H54 (cell line): ENCODE measurements at places on chromosomes 5 and 9.

DNA sequence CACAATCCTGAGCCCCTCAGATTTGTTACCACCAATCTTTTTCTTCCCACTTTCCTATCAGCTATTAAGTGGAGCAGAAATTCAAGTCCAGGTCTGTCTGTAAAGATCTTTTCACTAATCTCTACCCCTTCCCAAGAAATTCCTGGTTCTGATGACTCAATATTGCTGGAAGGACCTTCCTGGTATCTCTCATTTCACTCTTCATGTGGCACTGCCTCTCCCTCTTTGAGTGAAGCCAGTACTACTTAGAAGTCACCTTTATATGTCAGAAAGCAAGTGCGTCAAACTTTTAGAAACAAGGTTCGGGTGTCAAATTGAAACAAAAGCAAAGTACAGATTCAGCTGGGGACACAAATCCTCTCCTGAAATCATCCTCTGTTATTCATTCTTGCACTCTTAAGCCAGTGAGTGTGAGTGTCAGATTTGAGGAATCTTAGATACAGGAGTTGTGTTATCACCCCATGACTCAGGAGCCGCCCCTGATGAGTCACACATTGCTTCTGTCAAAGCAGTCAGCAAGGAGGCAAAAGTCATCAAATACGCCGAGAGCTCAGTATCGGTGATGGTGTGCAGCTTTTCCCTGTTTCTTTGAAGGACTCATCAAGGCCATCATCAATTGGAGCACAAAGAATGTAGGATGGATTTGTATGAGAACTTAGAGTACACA lies 313.0 kb downstream of the CETN3 start:
- DNase-seq, result peak; percentile 51

DNA sequence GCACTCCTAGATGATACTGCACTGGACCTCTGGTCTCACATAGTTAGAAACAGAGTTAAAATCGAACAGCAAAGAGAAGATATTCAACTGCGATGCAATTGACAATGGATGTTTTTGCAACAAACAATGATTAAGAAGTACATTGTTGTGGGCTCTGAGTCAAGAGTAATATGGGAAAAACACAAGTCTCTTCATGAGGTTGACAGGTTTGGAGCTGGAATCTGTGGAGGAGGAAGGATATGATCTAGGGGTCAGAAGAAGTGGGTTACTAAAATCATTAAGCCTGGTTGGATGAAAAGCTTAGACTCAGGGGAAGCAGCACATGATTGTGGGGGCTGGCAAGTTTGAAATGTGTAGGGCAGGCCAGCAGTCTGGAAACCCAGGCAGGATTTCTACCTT lies 53.1 kb downstream of the PDCD1LG2 start:
- DNase-seq, result no peak

DNA sequence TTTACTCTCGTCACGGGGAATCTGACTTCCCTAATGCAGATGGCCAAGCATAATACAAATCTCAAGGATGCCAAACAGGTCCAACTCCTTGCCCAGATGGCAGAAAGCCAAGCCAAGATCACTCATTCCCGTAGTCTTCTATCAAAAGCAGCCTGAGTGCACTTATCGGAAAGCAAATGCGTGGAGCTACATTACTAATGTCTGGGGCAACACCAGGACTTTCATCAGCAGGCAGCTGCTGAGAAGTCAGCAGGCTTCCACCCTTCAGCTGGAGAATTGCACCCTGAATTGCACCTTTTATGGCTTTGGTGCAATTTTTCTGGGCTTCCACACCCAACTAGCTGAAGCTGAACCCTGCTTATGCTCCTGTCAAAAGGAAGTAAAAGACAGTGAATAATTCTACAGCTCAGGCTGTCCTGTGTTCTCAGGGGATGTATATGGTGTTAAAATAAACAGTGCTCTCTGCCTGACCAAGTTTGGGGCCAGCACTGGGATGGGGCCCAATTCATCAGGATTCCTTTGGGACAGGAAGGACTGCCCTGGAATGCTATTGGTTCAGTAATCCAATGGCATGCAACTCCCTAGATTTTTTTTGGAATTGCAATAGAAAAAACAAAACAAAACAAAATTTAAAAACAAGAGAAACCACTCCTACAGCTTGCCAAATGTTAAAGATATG lies 92.6 kb downstream of the DPYSL3 start:
- no peak for DNase-seq

- DNase-seq, result no peak
These were observed 123.9 kb downstream of the SEC61B start for GRCh38 chr9:99345942-99346341.

DNA sequence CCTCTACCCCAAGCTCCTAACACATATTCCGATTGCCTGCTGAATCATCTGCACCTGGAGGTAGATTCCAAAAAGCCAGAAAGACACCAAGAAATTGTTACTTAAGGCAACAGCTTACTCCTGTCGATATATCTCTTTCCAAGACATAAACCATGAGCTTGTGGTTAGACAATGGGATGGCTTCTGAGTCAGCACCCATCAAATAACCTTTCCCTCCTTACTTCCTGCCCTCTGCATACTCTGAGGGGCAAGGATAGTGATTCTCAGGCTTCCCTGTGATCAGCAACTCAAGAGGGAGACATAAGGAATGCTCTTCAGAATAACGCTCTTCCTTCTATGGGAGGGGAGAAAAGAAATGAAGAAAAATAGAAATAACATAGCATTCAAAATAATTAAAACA lies 70.9 kb downstream of the TMEM215 start:
- DNase-seq, result no peak

DNA sequence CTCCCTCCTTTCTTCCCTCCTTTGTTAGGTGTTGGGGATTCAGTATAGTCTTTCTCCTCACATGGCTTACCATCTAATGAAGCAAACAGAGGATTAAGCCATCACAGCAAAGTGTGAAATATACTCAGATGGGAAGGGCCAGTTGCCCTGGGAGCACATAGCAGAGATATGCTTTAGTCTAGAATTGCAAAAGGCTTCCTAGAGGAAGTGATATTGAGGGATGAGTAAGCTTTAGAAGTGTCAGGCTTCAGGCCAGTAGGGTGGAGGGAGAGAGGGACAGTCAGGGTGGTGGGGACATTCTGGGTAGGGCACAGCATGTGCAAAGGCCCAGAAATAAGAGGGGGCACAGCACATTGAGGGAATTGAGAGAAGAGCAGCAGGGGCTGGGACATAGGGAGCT lies 46.2 kb upstream of the GLRA1 start:
- DNase-seq, result no peak

DNA sequence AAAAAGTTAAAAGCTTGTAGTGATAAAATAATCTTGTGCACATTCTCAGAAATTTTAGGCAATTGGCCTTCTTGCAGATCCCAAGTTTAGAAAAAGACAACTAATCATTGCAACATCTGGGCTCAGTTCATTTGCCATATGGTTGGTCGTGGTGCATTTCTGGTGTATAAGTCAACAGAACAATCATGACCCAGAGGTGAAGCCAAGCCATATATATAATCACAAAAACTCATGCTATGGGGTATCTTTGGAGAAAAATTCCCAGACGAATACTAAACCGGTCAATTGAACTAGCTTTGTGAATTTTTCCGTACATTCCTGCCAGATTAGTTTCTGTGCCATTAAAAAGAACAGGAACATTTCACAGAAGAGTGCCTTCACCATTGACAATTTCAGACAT lies 50.3 kb downstream of the FYB1 start:
- DNase-seq, result no peak

- no peak for DNase-seq
These were observed 35.4 kb upstream of the RXRA start for GRCh38 chr9:134290603-134291451.

DNA sequence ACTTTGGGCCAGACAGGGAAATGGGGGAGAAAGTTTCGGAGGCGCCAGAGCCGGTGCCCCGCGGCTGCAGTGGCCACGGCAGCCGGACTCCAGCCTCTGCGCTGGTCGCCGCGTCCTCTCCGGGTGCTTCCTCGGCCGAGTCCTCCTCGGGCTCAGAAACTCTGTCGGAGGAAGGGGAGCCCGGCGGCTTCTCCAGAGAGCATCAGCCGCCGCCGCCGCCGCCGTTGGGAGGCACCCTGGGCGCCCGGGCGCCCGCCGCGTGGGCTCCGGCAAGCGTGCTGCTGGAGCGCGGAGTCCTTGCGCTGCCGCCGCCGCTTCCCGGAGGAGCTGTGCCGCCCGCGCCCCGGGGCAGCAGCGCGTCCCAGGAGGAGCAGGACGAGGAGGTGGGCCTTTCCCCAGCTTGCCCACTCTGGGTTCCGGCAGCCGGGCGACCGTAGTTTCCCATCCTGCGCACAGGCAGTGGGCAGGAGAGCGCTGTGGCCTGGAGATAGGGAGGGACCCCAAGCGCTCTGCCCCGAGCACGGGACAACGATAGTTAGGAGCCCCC lies 516 bp downstream of the MAST4 start:
- no peak for DNase-seq

- no peak for DNase-seq
These were observed 31.7 kb downstream of the UGCG start for GRCh38 chr9:111928359-111928720.

DNA sequence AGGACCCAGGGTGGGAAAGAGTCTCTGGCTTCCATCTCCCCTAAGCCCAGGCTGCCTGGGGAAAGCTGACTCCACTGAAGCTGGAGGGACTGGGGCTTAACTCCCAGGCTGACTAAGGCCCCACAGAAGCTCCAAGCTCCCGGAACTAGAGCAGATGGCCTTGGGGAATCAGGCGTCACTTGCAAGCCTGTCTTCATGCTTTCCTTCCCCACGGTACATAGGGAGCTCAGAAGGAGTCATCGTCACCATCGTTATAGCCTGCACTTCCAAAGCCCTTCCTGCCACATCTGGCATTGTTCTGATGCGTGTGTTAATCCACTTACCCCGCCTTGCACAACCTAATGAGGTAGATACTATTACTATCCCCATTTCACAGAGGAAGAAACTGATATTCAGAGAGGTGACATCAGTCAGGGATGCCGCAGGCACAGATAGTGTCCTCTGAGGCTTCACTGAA lies 11.5 kb downstream of the AQP3 start:
- no peak for DNase-seq
